ENCODE measurements at places on chromosomes 2 and 18. TPM values are rescaled to one million over a fixed set of nuclear protein-coding genes. Genes with fewer than 3 reads are reported as not detected.

Gene THAP4
- 47.5 TPM for total RNA-seq

Gene PARD3B
- 9.9 TPM for total RNA-seq

Gene KHK
- 0.56 TPM for total RNA-seq

Gene COPS9
- 65.4 TPM for total RNA-seq

Gene IL1B
- 229 TPM for total RNA-seq

Gene FARSB
- total RNA-seq, result 10.1 TPM

Gene MSGN1
- not detected for total RNA-seq

Gene DUSP2
- total RNA-seq, result 2.3 TPM

Gene DSG1
- not detected for total RNA-seq

Gene CRYBA2
- total RNA-seq, result not detected

Gene ZAP70
- total RNA-seq, result not detected

Gene COL4A4
- total RNA-seq, result 24.0 TPM

Gene TYMS
- total RNA-seq, result 37.6 TPM

Gene RUFY4
- total RNA-seq, result not detected

Gene DSC2
- under 0.01 TPM for total RNA-seq

Gene DNAJC10
- total RNA-seq, result 151 TPM

Gene DSEL
- 55.0 TPM for total RNA-seq

Gene TCF23
- total RNA-seq, result not detected

Gene AOX1
- total RNA-seq, result 96.4 TPM

Gene TTL
- total RNA-seq, result 56.2 TPM

Gene NT5DC4
- total RNA-seq, result not detected

Gene ZNF804A
- under 0.01 TPM for total RNA-seq

Gene MAL
- 0.96 TPM for total RNA-seq

Gene OLA1
- 96.7 TPM for total RNA-seq

Gene SLC4A5
- total RNA-seq, result under 0.01 TPM

Gene TMEM178A
- 1.1 TPM for total RNA-seq

Gene ADAM23
- 3.9 TPM for total RNA-seq

Gene SEPTIN10
- total RNA-seq, result 84.5 TPM

Gene LAMA1
- 91.6 TPM for total RNA-seq

Gene FAM124B
- total RNA-seq, result 0.38 TPM

Gene PRSS56
- total RNA-seq, result not detected

Gene POMC
- total RNA-seq, result 0.85 TPM

Gene CPS1
- 27.4 TPM for total RNA-seq

Gene DLX2
- 0.96 TPM for total RNA-seq

Gene C2orf80
- not detected for total RNA-seq

Gene TPO
- total RNA-seq, result not detected

Gene COLEC12
- 10.1 TPM for total RNA-seq

Gene TLX2
- under 0.01 TPM for total RNA-seq

Gene LBH
- 197 TPM for total RNA-seq
